HepG2 (cell line): ENCODE measurements at places on chromosomes 2 and 18.

DNA sequence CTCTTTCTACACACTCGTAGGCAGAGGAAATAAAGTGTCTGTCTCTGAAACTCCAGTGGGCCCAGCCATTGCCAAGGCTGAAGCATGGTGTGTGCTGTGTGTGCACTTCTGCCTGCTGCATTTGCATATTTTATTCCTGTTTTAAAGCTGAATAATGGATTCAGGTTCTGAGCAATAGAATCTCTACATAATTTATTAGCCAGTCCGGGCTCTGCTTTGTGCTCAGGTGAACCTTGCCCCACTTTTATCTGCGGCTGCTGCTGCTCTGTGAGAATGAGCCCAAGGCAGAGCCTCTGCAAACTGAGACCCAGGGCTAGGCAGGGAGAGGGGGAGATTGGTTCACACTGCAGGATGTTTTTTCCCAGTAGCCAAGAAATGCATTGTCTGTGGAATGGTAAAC lies 64.6 kb upstream of the SH3BP4 start:
- DNase-seq: peak; percentile 28

GRCh38 chr2:107627164-107627563 lies 199.5 kb upstream of the RGPD4 start:
- DNase-seq: no peak

DNA sequence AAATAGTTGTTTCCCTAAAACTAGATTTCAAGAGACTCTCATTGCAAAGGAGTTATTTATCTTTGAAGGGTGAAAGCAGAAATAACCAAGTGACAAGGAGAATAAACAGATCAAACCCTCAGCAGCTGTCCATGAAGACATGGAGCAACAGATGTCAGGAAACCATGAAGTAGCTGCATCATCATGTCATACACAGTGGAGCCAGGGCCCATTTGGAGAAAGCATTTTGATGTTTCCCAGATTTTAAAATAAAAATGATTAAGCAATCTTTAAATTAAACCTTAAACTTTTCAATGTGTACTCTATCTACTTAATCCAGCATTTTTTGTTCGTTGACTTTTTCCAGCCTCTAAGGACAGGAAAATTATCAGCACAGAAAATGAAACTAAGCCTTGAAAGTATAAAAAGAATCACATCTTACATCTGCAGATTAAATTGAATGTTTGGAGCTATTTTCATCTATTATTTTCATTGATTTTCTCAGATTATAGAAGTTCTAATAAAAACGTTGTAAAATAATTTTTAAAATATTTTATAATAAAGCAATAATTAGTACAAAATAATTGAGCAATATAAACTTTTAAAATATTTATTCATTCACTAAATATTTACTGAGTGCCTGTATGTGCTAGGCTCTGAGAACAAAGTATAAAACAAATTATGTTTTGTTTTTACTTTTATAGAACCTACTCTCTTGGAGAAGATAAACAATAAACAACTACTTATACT lies 860.1 kb downstream of the BCL11A start:
- DNase-seq: no peak

DNA sequence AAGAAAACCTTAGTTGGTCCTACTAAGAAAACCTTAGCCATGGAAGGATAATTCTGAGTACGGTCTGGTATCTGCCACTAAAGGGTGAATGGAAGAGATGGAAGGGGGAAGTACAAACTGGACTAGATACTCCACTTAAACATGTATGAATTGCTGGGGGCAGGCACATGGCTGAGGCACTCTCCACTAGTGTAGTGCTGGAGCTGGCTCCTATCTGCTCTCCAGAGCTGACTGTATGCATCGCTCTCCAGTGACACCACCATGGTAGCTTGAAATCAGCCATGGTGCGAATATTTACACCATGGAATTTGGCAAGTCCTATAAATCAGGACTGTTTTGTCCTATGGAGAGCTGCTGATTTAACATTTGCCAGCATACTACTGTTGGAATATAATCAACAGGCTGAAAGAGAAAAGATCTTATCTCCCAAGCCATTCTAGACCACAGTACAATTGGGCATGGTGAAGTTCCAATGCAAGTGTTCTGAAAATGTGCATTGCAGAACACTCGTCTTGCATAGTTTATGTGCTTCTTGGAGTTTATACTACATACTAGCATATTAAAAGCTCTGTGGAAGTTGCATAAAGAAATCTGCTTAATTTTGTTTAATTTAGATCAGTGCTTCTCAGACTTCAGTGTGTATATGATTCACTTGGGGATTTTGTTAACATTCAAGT lies 277.4 kb downstream of the TDRD15 start:
- no peak for DNase-seq

DNA sequence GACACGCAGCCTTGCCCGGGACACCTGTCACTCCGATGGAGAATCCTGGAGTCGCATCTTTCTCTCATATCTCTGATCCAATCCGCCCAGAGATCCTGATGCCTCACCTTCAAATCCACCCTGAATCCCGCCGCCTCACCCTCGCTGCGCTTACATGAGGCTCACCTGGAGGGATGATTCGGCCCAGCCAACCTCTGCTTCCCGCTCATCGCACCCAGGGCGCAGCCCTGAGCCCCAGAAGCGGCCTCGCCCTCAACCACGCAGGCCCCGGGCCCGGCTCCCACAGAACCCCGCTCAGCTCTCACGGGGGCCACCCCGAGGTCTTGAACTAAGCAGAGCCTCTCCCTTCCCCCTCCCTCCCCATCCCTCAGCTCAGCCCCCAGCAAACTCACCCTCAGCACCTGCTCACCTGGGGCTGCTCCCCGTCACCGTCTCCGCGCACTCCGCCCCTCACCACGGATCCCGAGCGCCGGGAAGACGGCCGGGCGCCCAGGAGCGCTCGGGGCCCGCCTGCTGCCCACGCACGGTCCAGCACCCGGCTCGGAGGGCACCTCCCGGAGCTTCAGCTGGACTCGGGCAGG lies 160.0 kb downstream of the NDUFA10 start:
- DNase-seq: no peak

DNA sequence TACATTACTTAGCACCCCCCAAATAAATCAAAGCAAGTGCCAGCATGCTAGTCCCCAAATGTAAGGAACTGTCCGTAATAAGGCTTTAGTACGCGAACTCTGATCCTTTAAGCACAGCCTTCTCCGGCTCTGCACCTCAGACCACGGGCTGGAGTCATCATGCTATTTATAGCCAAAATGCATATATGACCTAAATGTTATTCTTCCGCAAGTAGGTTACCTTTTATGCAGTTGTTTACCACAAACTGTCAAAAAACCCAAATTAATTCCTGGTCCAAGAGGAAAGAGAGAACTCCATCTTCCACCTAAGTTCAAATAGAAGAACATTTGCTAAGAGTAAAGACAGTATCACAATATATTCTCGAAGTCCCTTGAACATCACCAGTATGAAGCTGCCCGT lies 42.7 kb downstream of the ZNF516 start:
- no peak for DNase-seq

- no peak for DNase-seq
These were observed 58.9 kb upstream of the KCNG2 start for GRCh38 chr18:79738581-79739439.

DNA sequence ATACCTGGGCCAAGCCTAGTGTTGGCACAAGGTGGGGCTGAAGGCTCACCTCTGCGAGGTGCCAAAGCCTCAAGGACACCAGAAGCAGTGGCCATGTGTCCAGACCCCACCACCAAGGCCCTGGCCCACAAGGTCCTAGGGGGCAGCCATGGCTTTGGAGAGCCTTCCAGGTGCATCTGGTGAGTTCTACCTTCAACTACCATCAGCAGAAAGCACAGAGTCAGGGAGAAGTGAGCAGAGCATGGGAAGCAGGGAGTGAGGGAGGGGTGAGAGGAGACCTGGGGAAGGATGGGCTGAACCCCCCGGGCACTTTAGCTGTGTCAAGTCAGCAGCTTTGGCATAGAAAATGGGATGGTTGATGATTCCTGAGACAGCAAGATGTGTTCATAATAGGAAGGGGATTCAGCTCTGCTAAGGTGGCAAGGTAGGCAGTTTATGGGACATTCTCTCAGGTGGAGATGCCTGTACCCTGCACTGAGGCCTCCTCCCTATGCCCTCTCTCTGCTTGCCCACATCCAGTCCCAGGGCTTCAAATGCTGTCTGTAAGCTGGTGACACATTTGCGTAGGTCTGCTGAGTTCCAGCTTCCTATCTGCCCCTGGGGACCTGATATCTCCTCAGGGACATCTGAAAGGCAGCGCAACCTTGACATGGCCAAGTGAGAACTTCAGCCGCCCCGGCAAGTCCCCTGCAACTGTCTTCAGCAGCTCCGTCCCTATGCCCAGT lies 83.4 kb upstream of the RGPD5 start:
- DNase-seq: no peak

GRCh38 chr18:6294148-6294784 lies 120.4 kb downstream of the L3MBTL4 start:
- DNase-seq: no peak

GRCh38 chr2:161134547-161135518 lies 25.4 kb upstream of the TANK start:
- peak; percentile 66 for DNase-seq

DNA sequence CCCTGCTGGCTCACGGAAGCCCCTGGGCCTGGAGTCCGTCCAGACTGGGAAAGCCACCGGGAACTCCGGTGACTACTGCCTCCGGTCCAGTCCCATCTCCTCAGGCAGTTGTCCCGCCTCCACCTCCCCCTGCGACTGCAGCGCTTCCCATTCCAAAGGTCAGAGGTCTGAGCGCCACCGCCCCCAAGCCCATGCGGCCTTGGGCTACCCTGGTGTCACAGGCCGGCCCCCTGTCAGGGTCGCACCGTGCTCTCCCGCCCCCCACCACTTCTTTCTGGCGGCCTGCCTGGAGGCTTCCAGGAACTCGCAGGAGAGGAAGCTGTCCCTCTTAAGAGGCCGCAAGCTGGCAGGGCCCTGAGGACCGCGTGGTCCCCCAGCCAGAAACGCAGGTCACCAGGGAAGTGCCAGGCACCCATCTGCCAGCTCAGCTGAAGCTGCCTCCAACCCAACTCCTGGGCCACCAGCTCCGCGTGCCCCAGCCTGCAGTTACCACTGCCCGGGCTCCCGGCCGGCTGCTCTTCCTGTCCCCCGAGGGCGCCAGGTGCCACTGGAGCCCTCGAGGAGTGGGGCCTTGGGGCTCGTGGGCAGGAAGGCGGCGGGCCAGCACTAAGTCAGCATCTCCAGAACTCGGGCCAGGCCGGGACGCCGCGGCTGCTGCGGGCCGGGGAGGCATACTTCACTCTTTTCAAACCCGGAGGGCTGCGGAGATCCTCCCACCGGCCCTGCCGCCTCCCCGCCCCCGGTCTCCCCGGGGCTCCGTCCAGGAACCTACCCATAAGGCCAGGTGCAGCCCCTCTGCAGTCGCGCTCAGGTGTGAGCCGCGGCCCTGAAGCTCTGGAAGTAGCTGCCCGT lies 83.3 kb upstream of the POMC start:
- peak; percentile 91 for DNase-seq

- DNase-seq: no peak
These were observed 24.3 kb downstream of the CDK15 start for GRCh38 chr2:201830666-201831065.

DNA sequence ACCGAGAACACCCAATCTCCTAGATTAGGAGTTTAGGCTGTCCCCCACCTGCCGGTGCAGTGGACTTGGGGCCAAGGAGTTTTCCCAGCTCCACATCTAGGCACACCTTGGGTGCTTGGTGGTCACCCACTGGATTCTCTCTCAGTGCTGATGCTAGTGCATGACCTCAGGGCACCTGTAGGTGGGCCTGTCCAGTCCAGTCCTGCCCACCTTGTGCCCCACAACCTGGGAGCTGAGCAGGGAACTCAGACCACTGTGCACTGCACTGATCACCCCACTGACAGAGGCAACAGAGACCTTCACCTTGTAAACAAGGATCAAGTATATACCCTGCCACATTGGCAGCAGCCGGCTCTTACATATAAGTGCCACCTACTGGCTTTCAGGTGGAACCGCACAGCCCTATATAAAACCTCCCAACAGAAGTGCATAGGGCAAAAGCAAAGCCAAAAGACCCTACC lies 12.7 kb upstream of the CDH19 start:
- DNase-seq: peak; percentile 35

- DNase-seq: no peak
These were observed 84.6 kb downstream of the PLCL1 start for GRCh38 chr2:197889041-197889440.

- no peak for DNase-seq
These were observed 4.4 kb downstream of the ADRA2B start for GRCh38 chr2:96111823-96112500.

GRCh38 chr2:111072220-111072871 lies 48.4 kb upstream of the BCL2L11 start:
- DNase-seq: no peak

DNA sequence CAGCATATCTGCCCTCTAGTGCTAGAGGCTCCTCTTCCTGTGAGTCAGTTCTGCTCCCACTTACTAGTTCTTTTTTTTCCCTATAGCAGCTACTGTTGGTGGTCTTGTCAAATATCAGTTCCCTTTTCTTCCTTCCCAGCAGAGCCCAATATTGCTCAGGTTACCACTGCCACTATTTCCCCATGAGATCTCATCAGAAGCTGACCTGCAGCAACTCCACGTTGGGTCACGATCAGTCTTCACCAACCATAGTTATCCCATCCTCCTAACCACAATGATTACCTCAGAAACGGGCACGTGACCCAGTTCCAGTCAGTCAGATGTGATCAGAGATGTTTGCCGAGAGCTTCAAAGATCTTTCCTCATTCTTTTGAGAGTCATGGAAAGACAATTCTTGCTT lies 59.7 kb upstream of the CAPN13 start:
- no peak for DNase-seq

GRCh38 chr2:110955556-110955955 lies 165.2 kb upstream of the BCL2L11 start:
- DNase-seq: no peak

GRCh38 chr2:113905886-113906285 lies 16.0 kb downstream of the ACTR3 start:
- DNase-seq: no peak

- DNase-seq: no peak
These were observed 29.6 kb upstream of the PXDN start for GRCh38 chr2:1773883-1774282.

DNA sequence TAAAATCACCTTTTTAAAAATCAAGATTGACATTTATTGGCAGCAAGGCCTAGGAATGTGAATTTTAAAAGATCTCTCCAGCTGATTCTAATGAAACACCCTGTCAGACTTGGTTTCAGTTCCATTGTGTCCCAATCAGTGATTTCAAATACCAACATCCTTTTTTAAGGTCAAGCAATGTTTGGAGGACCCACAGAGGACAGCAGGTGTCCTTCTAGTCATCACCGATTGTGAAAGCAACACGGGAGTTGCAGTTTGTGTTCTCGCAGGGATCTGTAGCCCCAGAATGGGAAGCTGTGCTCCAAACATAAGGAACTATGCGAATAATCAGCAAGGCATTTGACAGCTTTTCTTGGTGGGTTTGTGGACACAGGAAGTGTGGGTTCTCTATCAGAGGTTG lies 4.5 kb upstream of the KIDINS220 start:
- DNase-seq: no peak

DNA sequence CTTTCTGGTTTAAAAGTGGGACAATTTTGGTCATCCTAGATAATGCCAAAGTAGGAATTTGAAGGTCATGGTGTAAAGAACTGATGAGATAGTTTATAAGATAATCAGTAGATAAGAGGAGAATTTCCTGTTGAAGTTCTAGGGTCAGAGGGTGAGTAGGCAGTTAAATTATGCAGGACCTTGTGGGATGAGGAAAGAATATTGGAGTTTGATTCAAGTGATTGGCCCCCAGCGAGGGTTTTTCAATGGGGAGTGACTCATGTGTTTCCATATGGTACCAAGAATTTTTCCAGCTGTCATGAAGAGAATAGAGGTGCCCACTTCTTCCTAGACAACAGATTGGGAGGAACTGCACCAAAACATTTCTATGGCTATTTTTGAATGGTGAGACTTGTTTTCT lies 940.2 kb upstream of the ZEB2 start:
- DNase-seq: no peak
